ENCODE measurements at places on chromosomes 7 and 10.
A peak's percentile ranks its signal among the peaks of the same experiment; 100 is the strongest.

DNA sequence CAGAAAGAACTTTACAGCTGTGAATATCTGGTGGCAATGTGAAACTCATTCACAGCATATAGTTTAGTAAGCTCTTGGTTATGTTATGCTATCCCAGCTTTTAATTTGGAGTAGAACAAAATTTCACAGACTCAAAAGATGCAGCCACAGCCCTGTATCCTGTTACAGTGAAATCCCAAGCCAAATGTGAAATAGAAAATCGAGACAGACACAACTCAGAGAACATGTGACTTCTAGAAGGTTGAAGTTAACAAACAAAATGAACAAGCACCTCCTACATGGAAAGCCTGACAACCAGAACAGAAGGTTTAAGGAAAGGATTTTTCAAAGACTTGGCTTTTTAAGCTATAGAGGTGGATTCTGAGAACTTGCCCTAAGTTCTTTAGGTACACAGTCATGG lies 39.6 kb downstream of the JAZF1 start:
- no peak for DNase-seq

- no peak for DNase-seq
Observed at GRCh38 chr10:17216217-17216900, 11.7 kb upstream of the VIM start.

- no peak for DNase-seq
Observed at GRCh38 chr7:8778459-8778858, 345.1 kb downstream of the NXPH1 start.

GRCh38 chr10:131896403-131896802 lies 4.4 kb upstream of the PPP2R2D start:
- peak; percentile 31 for DNase-seq

DNA sequence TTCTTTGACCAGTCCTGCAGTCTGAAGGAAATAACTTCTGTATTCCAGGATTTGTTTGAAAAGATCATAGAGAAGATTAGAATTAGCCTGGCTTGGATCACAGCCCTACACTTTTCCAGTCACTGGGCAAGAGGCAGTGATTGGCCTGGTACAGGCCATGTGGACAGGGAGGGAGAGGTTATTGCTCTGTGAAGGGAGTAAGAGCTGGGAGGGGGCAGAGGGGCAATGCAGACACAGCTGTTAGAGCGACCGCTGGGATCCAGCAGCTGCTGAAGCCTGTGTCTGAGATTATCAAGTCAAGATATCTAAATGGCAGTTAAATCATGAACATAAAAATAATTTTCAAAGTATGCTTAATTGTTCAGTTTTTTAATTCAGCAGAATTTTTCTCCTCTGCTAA lies 257.3 kb downstream of the SDK1 start:
- DNase-seq: no peak

GRCh38 chr7:65927489-65928448 lies 54.2 kb downstream of the GUSB start:
- no peak for DNase-seq

- DNase-seq: no peak
Observed at GRCh38 chr10:95761939-95762492, 6.1 kb downstream of the ENTPD1 start.

GRCh38 chr7:11437994-11438393 lies 394.0 kb downstream of the THSD7A start:
- no peak for DNase-seq

- no peak for DNase-seq
Observed at GRCh38 chr7:29009947-29010346, 51.8 kb upstream of the TRIL start.

- DNase-seq: no peak
Observed at GRCh38 chr7:134905375-134905774, 80.9 kb upstream of the AGBL3 start.

DNA sequence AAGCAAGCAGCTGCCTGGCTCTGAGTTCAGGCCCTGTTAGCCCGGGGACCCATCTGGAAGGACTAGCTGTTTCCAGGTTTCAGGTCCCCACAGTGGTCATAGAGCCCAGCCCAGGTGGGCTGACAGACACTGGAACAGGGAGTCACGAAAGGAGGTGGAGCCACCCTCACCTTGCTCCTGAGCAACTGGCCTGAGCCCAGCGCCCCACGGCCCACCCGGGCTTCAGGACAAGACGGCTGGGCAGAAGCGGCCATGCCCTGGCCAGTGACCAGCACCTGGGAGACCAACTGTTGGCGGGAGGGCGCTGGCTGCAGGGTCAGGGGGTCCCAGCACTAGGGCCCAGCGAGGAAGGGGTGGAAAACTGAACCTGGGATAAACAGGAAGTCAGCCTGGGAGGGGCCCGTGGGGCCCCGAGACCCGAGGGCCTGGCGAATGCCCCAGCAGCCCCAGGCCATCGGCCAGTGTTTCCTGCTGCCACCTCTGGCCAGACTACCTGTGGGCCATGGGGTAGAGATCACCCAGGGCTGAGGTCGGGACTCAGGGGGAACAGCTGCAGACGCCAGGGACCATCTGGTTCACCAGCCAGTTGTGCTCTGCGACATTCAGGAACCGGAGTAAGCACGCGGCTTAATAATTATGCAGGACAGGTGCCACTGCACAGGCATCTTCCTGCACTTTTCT lies 282.1 kb upstream of the PPP2R2D start:
- DNase-seq: no peak

GRCh38 chr7:132257253-132257652 lies 319.0 kb downstream of the PLXNA4 start:
- no peak for DNase-seq

DNA sequence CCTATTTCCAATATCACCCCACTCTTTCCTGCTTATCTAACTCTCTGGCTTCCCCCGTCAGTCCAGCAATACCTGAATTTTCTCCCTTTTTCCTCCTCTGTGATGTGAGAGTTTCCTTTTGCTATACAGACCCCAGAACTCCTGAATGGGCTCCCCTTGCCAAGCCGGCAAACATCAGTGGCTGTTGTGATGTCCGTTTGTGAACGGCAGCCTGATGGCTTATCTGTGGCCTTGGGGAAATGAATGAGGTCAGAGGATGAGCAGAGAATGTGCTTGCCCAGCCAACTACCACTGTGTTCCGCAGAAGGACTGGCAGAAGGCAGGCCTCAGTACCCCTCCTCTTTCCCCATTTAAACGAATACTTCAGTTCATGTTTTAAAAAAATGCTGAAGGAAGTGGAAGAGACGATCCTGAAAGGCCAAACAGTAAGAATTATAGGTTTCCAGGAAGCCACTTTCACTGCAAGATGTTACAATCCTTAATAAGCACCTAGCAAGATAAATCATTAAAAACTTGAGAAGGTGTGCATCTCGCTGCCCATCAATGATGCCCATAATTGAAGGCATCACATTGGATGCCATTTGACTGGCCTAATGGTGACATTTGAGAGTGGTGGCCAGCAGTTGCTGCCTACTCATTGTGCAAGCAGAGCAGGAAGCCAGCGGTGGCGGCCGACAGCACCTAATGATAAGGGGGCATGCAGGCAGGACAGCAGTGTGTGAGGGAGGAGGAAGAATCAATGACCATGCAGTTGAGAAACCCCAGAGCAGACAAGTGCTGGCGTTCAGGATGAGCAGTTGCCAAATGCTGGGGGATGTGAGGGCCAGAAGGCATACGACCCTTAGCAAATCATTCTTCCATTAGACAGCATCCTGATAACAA lies 31.5 kb downstream of the SLC18A2 start:
- DNase-seq: no peak

DNA sequence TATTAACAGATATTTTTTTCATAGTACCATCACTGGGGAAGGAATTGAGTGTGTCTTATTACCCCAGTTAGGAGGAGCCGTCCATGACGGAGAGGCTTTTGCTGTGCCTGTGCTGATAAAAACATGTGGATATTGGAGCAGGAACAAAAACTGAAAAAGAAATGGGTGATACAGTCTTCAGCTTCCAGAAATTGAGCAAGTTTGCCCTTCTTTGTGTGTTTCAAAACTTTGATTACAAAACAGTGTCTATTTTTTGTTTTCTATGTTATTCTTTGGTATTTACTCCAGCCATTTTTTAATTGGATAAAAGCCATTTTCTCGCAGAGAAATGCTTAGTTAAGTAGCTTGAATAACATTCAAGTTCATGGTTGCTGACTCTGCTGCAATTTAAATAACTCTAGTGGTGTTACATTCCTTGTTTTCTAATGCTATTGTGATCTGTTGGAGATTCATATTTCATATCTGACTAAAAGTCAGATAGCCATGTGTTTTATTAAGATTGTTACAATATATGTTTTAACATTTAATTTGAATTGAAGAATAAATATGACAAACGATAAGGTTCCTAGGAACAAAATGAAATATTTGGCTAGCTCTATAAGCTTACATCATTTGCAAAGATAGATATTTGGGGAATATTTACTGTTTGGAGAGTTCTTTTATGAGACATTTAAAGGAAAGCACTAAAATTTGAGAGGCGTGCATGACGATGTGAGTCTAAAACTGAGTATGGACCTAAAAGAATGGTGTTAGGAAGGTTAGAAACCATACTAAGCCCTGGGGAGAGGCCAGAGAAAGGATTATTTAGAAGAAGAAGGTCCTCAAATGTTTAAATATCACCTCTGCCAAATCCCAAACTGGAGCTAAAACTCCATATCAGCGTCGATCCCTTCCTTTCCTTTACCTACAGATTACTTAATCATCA lies 747.3 kb upstream of the CELF2 start:
- no peak for DNase-seq

- DNase-seq: no peak
Observed at GRCh38 chr10:122233857-122234348, 37.2 kb upstream of the BTBD16 start.

DNA sequence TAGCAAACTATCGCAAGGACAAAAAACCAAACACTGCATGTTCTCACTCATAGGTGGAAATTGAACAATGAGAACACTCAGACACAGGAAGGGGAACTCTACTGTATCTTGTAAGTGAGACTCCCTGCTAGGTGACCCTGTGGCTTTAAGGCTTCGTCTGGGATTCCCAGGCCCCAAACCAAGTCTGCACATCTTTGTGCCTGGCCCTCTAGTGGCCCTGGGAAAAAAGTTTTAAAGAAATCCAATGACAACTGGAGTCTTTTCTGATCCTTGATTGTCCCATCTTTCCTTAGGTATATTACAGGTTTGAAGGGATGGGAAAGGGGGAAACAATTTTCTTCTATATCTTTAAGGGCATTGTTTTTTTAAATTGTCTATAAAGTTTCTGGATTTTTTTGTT lies 10.6 kb upstream of the LIPM start:
- no peak for DNase-seq

DNA sequence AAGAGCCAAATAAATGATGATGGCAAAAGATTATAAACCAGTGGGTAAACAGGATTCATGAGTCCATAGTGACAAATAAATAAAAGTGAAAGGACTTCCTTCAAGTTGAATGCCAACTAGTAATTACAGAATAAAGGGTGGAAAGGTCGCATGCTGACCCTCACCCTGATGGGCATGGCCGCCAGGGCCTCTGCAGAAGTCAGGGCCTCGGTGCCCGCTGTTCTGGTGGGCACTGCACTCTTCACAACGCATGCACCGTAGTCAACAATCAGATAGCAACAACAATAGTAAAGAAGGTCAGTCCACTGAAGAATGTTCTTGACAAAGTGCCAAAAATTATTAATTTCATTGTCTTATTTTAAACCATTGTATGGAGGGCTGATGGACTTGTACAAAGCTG lies 123.2 kb upstream of the LANCL2 start:
- no peak for DNase-seq

DNA sequence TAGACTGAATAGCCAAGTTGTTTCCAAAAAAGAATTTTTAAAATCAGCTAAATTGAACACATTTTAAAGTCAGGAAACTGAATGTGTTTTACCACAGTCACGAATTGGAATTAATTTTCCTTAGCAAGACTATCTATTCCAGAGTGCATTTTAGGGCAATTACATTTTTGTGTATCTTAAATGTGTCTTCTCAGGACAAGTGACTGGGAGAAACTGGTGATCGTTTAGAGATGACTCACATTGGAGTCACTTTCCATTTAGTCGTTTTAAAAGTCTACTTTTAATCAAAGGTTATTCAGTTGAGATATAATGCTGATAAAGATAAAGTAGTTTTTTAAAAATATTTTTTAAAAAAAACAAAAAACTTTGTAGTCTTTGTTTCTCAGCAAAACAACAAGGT lies 191.7 kb upstream of the SLC26A5 start:
- DNase-seq: no peak

DNA sequence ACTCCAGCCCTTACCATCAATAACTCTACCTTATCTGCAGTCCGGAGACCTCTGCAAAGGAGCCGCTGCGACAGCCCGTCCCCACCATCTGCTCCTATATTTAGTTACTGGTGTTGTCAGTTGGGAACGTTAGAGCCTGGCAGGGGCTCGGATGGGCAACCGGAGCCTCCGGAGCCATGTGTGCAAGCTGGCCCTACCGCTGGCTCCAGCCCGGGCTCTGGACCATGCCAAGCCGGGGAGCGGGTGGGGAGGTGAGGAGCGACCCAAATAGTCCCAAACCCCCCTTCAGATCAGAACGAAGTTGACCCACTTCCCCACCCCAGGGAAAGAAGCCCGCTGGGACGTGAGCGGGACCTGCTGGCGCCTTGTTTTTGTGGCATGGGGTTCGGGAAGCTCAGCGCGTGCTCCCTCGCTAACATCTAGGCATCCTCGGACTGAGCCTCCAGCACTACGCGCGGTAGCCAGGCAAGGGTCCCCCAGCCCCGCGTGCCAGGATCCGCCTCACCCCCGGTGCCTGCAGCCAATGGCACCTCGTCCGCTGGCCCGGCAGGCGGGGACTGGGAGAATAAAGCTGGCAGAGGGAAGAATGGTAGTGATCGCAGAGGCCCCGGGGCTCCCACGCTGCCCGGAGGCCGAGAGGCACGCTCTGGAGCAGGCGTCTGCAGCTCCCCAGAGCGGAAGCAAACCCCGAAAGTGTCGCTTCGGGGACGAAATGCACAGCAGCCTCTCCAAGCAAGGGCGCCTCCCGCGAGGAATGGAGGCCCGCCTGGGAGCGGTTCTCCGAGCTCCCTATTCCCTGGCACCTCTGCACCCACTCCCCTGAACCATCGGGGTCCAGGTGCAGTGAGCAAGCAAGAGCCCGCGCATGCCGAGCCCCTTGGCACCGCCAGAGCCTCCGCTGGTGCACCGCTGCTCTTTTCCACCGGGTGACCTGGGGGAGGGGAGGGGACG lies 679 bp downstream of the LRRC20 start:
- no peak for DNase-seq

DNA sequence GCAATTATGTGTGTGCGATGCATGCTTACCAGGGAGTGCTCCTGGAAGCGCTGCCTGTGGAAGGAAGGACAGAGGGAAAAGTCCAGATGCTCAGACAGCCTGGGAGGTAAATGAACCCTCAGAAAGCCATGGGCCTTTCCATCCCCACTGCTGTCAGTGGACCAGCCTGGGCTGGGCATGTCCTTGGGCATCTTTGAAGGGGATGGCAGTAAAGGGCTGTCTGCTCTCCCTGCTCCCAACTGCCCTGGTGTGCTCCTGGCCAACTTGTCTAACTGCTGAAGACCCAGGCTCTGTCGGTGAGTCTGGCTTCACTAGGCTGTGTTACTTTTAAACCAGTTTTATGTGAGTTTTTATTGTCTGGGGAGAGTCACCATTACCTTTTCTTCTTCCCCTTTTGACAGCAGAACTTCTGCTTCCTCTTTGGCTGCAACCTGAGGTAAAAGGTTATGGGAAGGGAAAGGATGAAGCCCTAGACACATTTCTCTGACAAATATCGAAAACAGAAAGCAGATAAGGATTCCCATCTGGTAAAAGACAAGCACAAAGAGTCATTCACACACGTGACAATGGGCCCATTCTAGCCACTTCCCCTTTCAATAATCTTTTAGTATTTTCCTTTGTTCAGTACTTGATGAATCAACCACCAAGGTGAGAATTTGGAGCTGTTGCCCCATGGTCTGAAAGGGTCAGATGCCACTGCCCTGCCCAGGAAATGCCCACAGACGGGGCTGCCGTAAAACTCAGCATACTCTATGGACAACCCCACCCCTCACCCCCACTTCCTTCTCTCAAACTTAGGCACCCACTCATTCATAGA lies 27.6 kb upstream of the PIK3AP1 start:
- no peak for DNase-seq
